ENCODE measurements at places on chromosomes 1 and 21.

DNA sequence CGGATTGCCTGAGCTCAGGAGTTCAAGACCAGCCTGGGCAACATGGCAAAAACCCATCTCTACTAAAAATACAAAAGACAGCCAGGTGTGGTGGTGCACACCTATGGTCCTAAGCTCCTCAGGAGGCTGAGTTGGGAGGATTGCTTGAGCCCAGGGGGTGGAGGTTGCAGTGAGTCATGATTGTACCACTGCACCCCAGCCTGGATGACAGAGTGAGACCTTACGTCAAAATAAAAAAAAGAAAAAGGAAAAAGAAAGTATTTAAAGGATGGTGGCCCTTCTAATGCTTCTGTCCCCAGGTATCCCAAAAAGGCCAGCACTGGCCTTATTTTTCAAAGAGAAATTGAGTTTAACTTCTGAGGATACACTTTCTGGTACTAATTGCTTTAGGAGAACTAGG is 1.7 kb downstream of the IKBKE start:
- DNase-seq: no peak

DNA sequence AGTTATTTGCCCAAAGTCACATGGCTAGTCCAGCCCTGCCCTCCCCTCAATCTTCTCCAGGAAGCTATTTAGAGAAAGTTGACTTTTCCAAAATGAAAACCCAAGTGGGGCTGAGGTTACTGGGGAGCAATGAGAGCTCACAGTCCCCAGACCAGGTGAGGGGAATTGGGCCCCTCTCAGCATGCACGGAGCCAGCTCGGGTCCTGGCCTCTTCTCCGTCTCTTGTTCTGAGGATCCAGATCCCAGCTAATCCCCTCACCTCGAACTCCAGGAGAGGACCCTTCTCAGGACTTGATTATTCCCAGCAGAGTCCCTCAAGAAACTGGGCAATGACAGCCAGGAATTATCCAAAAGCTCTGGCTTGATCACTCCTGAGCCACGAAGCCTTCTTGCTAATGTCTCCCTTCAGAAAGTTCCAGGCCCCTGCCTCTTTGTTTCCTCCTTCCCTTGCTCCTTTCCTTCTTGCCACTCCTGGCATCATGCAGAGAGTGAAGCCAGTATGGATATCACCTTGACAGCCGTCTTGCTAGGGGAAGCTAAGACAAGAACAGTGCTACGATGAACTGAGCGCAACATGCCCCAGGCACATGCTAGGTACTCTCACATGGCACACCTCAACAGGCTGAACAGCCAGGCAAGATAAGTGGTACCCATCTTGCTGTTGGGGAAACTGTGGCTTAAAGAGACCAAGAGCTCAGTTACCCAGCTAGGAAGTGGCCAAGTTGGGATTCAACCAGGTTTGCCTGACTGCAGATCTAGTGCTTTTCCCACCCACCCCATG is 51.9 kb downstream of the KLHDC7A start:
- no peak for DNase-seq

DNA sequence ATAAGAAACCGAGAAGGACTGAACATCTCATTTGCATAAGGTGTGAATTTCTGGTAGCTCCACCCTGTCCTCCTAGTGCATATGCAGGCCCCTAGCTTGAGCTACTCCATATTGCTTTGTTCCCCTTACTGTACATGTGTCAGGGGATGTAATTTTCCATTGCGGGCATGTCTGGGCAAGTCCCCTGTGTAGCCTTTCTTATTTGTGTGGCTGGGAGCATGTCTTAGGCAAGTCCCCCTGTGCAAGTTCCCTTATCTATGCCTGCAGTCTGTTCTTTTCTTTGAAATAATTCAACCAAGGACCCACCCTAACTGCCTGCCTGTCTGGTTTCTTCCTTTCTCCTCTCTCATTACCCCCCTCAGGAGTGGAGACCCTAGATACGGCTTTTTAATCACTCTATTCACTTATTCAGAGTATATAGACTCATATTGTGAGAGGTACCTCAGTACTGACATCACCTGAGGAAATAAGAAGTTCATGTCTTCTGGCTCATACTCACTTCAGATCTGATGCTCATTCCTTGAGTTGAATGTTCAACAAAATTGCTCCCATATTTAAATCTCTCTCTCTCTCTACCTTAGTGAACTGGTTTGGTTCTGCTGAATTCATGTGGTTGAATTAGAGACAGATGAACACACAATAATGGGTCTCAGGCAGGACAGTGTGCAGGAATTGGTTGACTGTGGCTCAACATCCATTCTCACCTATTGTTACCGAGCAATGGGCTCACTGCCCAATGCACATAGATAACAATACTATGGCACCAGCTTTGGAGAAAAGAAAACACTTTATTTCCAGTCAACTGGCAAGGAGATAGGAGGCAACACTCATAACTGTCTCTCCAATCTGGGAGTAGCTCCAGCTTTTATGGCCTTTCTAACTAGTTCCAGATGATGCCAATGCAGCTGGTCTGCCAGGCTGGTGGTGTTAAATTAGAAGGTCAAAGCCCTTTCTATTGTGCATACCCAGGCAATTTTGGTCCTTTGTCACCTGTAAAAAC is 27.9 kb upstream of the NPL start:
- DNase-seq: no peak

GRCh38 chr1:218312509-218312908 is 27.4 kb downstream of the RRP15 start:
- no peak for DNase-seq

DNA sequence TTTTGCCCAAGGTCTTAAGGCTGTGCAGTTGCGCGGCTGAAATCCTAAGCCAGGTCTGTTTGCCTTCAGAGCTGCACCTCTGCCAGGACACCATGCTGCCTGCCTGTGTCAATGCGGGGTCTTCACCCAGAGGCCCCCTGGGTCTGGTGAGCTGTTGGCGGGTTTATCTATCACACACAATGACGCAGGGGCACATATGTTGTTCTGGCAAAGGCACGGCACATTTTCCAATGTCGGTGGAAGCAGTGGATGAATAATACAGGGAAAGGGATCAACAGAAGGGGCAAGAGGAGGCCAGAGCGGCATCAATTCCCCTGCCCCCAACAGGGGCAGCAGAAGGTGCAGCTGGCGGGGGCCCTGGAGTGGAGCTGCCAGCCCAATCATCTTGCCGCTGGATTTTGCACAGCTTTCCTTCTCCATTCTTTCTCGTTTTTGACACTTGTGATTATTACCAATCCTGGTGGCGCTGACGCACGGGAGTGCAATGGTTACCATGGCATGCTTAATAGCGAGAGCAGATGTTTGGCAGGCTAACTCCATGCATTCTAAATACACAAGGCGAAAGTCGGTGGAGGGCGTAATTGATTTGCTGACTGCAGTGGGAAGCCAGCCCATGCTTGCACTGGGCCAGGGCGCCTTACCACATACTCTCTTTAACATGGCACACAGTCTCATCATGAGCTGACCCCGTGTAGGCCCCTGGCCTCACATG is 45.8 kb upstream of the CYP2J2 start:
- peak; percentile 72 for DNase-seq

DNA sequence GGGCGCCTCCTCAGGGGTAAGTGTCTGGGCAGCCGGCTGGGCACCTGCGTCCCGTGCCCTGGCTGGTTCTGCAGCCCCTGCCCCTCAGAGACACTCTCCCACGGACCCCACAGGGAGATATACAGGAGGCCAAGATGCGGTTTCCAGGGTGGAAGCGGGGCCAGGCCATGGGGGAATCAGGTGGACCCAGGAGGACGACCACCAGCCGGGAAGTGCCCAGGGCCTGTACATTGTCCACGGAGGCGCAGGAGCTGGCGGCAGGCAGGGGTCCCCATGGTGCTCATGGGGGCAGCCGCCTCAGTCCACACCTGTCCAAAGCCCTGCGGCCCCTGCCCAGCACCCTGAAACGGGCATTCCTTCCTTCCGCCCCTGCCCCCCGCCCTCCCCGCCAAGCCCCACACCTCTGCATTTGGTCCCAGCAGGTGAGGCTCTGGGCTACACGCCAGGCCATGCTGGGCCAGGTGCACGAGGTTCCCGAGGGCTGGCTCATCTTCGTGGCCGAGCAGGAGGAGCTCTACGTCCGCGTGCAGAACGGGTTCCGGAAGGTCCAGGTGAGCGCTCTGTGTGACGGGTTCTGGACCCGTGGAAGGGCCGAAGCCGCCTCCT is 36.7 kb downstream of the SLC19A1 start:
- no peak for DNase-seq

DNA sequence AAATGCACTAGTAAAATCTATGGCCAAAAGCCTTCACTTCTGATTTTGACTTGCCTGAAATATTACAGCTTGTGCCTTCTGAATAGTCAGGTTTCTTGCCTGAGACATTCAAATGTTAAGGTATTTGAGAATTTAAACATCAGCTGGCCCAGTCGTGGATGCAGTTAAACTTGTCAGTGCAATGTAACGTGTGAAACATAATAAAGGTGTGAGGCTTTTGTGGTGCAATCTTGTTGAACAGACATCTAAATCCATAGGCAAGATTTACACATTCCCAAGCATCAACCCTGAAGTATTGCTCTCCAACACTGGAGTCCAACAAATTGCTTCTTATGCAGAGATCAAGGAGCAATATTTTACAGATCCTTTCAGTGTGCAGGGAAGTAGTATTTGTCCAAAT is 4.4 kb downstream of the CCN1 start:
- DNase-seq: peak; percentile 25

DNA sequence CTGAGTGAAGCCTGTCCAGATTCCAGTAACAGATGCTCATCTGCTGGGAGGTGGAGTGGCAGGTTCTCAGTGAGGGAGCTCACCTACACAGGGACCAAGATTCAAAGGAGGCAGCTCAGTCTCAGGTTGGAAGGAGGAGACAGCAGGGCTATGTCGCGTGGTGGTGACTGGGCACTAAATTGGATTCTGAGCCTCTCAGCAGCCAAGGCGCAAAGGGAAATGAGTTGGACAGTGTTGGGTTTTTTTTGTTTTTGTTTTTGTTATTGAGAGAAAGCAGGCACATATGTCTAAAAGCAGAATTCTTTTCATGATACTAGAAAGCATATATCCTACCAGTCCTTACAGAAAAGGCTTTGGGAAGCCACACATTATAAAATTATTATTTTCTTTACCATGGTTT is 26.2 kb downstream of the UMODL1 start:
- DNase-seq: no peak

DNA sequence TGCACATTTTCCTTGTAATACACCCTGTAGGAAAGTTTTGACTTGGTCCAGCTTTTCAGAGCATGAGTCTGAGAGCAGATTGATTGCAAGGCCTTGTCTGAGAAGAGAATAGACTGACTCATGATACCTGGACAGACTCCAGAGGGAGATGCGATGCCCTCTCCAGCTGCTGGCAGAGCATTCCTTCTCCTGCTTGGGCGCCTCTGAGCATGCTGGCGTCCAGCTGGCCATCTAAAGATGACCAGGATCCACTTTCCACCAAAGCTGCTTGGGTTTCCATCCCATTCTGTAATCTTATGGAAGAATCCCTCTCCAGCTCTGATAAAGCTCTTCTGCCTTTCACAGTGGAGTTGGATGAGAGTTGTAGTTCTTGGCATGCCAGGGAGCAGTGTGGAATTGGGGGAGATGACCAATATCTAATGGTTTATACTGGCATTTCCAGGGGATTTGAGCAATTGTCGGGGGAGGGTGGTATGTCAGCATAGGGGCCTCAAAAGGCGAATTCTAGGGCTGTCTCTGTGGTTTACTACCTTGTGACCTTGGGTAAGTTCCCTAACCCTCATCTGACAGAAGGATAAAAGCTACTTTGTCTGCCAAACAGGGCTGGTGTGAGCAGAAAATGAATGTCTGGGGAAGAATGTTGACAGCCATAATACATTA is 19.5 kb downstream of the SZRD1 start:
- DNase-seq: no peak

DNA sequence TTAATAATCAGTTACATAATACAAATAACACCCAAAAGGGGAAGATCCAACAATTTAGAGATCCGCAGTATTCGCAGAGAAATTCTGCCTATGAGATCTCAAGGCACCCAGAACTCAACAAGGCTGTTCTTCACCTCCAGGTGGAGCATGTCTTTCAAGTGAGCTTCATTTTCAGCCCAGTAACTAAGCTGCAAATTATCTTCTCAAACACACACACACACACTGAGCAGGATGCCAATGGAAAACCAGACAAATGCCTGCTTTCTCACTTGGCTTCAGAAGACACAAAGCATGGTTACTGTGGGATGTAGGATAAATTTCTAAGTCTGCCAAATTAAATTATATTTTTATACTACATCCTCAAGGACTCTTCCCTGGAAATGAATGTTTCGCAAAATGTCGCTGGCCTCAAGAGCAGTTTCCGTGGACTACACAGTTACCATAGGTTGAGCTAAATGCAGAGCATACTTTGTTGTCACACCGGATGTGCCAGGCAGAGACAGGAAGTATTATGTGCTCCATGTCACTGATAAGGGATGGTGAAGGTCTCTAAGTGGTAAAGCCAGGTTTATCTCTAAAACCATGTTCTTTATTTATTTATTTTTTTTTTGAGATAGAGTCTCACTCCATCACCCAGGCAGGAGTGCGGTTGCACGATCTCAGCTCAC is 30.3 kb downstream of the UBR4 start:
- peak; percentile 34 for DNase-seq

DNA sequence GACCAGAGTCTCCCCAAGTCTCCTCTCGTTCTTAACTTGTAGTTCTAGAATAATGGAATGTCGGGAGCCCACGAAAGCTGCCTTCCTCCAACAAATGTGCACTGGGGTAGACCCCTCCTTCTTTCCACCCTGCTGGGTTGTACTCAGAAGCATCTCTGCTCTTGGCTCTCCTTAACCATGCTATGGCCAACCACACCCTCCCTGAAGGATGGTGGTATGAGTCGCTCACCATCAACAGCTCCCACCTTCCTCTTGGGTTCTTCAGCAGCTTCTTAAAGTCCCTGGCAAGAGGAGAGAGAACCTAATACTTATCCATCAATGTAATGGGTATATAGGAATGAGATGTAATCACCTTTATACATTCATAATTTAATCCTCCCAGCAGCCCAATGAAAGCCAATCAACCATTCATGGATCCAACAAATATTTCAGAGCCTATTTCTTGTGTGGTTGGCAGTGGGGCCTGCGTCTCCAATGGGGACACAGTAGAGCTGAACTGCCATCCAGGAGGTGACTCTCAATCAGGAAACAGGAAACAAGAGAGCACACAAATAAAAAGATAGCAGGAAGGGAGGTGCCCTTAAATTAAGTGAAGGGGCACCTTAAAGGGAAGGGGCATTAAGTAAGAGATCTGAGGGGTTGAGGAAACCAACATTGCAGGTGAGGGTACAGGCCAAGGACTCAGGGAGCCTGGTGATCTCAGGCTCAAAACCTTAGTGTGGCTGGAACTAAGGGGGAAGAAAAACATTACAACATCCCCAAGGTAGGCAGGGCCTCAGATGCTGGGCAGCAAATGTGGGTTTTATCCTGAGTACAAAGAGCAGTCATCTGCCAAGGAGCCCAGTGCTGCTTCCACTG is 64.4 kb upstream of the ETS2 start:
- no peak for DNase-seq

GRCh38 chr1:226476648-226477319 is 68.9 kb upstream of the PARP1 start:
- no peak for DNase-seq

- peak; percentile 51 for DNase-seq
These were observed 53.6 kb downstream of the RERE start for GRCh38 chr1:8763888-8764287.

All from eye (tissue), 1 donor.